ENCODE measurements at places on chromosomes 1 and 21.

DNA sequence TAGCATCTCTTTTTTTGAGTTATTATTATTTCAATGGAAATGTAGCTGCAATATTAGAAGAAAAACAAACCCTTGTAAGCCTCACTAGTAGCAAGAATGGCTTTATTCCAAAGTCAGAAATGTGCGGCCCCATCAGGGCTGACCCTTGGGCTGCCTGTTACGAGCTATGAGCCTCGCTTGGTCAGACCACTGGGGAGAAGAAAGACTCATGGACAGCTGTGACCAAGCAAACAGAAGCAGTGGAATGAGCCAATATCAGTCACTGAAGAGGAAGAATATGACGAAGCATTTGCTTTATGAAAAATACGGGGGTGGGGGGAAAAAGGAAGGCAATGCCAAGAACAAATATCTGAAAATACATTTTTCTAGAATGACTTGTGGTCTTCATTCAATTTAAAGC is 504.5 kb downstream of the LMO4 start:
- DNase-seq: no peak

DNA sequence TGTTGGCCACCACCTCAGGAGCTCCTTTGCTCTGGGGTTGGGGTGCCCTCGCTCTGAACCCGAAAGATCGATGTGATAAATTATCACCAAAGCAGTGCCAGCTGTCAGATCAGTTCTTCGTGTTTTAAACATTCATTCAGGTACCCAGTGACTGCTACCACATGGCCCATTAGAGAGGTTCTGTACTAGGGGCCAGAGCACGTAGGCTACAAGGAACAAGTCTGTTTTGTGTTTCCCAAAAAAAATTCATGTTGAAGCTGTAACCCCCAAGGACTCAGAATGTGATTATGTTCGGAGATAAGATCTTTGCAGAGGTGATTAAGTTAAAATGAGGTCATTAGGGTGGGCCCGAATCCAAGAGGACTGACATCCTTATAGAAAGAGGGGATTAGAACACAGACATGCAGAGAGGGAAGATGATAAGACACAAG is 526.9 kb downstream of the NPHP4 start:
- no peak for DNase-seq

- DNase-seq: no peak
Observed at GRCh38 chr1:96292141-96292540, 429.4 kb upstream of the PTBP2 start.

- no peak for DNase-seq
Observed at GRCh38 chr1:205371871-205372660, 15.3 kb upstream of the KLHDC8A start.

GRCh38 chr1:100735244-100735643 is 15.7 kb downstream of the VCAM1 start:
- DNase-seq: no peak

- DNase-seq: no peak
Observed at GRCh38 chr1:163202833-163203451, at the start of gene RGS5. Gene RGS5 (minus strand): TSS chr1:163202916. CDS start chr1:163202835, 81 bp downstream.

GRCh38 chr21:34543017-34543416 is 31.0 kb upstream of the KCNE1 start:
- no peak for DNase-seq

DNA sequence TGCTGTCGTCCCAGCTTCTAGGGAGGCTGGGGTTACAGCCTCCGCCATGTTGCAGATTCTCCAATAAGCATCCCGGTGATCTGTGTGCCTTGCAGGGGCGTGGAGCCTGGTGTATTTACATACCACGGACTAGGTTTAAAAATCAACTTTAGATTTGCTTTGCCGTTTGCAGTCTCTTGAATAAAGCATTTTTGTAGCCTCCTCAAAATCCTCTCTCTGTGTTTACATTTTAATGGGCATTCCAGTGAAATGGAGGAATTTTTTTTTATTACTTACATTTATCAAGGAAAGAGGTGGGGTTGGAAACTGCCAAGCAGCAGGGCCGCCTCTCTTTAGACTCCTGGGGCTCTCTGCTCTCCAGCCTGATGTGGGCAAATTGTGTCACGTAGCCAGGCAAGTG is 437.5 kb upstream of the VAMP3 start:
- DNase-seq: no peak

DNA sequence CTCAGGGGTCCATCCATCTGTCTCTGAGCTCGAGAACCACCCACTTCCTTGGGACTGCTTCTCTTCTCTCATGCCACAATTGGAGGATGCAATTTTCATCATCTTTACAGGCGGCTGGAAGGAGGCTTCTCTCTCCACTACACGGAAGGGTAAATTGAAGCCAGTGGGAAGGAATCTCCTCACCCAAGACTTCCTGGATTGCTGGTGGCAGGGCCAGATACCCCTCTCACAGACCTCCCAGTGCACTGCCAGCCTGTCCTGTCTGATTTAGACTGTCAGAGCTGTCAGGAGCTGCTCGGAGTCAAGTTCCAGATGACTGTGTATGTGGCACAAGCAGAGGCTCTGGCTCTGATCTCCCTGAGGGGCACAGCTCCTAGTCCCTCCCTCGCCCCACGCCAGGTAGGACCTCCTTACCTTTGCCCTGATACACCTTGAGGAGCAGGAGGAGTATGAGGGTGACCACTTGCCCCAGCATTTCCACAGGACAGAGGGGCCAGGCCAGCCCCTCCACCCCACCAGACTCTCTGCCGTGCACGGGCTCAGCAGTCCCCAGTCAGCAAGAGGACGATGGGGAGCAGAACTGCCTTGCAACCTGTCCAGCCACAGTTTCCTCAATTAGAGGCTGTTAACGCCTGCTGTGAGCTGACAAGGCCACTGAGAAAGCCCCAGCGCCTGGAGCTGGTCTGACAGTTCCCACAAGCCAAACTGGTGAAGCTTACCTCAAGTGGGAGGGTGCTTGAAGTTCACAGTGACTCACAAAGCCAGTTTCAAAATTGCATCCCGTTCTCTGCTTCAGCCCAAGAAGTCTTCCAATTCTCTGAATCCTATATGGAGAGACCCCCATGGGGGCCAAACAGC is at the start of gene CD244:
Gene CD244 (minus strand): TSS at position 685 of the 858 bp plus-strand sequence. CDS start 210 bp downstream, at position 475.
- peak; percentile 16 for DNase-seq

Data from activated CD4-positive, alpha-beta T cell treated with anti-CD3 and anti-CD28 coated beads, Interleukin-2, amount 50 U/mL, for 4 hours (primary cell).